ENCODE measurements at places on chromosomes 7 and 10. TPM values are rescaled to one million over a fixed set of nuclear protein-coding genes. Genes with fewer than 3 reads are reported as not detected.

DNA sequence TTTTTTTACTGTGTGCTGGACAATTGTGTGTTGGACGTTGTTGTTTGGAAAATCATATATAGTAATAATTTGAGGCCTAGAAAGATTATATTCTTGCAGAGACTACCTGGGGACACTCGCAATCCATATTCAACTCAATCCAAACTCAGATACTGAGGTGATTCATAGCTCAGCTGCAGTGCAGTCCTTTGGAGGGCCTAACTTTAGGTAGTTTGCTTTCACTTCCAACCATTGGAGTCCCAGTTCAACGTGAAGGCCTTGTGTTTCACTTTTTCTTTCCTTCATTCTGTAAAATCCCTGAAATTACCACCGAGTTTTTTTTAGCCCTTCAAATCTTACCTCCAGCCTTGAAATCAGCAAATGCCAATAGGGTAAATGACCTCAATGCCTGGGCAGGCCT, 32.3 kb downstream of the ATRNL1 start:
- no peak for DNase-seq

DNA sequence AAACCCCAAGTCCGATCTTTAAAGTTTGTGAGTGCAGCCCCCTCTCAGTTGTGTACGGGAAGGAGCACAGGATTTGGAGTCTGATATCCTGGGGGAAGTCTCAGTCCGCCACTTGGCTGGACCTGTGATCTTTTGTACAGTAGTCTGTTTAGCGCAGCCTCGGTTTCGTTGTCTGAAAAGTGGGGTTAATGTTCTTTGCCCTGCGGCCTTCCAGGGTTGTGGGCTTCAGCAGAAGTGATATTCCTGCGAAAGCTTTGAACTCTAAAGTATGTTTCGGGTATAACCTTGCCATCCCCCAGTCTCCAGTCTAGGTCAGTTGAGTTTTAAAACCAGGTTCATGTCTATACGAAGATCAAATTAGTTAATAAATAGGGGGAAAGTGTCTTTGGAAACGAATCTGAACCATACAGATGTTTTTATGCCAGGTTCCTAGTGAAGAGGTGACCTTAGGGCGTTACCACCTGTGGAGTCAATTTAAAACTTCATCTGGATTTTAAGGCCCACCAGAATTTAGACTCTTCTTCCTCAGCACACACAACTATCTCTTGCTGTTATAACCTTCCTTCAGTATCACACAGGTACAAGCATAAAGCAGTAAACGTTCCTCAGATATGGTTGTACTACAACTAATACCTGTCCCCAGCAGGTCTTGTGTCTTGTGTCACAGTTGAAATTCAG, 904 bp downstream of the R3HCC1L start:
- no peak for DNase-seq

- no peak for DNase-seq
Measured at GRCh38 chr10:63717027-63717715, 196.0 kb downstream of the REEP3 start.

DNA sequence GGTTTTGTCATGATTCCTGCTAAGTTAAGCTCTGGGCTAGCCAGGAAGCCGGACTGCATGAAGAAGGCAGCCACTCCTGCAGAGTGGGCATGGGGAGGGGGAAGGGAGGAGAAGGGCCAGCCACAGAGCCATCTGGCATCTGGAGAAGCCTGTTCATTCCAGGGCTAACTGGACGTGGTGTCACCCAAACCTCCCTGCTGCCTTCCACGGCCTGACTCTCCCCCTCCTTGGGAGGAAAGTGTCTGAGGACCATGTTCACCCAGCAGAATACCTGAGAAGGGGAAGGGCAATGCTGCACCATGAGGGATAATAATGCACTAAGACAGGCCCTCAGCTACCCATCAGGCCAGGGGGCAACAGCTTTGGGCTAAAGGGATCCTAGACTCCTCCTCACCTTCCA, 15.4 kb downstream of the AQP1 start:
- no peak for DNase-seq

- DNase-seq = no peak
Measured at GRCh38 chr10:94407668-94408067, 5.3 kb downstream of the TBC1D12 start.

GRCh38 chr7:84177758-84178412, 16.7 kb downstream of the SEMA3A start:
- no peak for DNase-seq

GRCh38 chr10:132360766-132361447, 28.9 kb downstream of the LRRC27 start:
- no peak for DNase-seq

DNA sequence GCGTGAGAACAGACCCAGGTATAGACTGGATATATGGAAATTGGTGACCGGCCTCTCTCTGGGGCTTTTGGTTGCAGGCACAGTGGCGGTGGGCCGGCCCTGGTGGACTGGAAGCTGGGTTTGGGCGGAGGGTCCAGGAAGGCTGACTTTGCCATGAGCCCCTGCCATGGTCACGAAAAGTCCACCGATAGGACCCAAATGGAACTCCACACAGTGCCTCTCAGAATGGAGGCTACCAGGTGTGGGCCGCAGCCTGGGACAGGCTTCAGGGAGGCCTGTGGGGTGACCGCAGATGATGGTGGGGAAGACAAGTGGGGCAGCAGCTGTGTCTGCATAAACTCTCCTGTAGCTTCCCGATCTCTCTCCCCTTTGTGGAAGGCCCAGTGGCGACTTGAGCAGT, 123.2 kb downstream of the DNAJB6 start:
- DNase-seq = no peak

DNA sequence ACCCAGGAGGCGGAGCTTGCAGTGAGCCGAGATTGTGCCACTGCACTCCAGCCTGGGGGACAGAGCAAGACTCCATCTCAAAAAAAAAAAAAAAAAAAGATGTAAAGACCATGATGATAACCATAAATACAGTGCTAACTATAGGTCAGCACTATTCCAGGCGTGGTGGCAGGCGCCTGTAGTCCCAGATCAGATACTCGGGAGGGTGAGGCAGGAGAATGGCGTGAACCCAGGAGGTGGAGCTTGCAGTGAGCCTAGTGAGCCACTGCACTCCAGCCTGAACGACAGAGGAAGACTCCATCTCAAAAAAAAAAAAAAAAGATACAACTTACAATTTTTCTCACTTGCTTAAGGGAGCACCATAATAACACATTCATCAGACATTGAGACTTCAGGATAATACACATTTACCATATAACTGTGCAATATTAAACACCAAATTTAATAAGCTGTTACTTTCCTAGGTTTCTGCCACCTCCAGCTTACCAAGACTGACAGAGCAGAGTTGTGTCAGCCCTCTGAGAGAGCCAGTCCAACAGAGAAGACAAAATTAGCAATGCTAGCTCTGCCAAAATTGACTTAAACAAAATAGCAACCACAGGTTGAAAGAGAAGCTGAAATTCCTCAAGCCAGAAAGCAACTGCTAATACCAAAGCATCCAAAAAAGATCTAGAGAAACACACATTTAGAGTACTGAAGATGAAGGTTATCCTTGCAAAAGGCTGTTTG, 8.2 kb downstream of the DNA2 start:
- no peak for DNase-seq

DNA sequence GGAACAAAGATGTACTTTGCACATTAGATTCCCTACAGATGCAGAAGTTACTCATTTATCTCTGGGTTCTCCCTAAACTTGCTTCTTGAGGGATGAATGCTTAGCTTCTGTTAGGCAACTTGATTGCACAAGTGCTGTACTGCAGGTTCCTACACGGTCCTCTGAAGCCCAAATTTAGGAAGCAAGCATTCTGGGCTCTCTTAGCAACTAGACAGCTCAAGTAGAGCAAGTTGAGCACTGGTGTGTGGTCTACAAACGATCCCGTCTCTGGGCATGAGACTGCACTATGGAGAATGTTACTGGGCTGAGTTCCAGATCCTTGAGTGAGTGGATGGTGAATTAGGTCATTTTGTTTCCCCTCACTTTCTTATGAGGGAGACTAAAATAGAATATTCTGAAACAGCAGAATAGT, 14.3 kb downstream of the SEMA3D start:
- DNase-seq = no peak

- DNase-seq = no peak
Measured at GRCh38 chr7:138204285-138204981, 128.2 kb downstream of the AKR1D1 start.

- DNase-seq = no peak
Measured at GRCh38 chr7:10418985-10419384, 554.7 kb upstream of the PHF14 start.

DNA sequence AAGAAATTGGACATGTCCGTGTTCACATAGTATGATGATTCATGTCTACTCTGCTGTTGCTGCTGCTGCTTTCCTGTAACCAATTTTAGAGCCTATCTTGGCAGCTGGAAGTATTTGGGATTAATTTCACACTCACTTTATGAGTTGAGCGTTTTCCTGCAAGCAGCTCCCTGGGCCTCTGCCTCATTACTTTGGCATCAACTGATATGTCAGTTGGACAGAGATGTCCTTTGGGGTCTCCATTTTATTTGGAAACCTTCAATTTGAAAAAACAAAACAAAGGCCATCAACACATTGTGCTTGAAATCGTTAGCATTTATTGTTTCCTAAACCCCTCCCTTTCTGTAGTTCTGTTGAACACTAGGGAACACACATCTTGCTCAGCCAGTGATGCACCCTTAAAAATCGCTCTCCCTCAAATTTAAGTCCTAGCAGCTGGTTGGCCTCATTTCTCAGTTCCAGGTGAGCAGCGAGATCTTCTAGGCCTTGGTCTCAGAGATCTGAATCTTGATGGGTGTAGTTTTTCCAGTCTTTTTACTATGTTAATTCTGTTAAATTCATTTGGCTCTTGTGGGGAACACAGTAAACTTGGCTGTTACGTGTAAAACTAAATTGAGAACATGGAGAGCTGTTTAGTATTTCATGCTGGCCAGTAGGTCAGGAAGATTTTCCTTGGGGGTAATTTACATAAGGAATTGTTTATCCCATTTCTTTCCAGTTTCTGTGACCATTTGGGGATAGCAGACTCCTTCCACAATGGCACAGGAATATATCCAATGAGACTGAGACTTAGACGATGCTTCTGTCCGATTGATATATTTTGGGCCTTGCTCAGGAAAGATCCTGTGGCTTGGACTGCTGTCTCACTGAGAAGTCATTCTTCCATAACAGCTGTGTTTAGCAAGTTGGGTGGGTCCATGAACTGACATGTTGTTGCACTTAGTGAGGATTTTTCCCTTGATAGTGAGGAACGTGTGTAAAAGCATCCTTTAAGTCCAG, 371.6 kb downstream of the BBS9 start:
- DNase-seq = no peak

DNA sequence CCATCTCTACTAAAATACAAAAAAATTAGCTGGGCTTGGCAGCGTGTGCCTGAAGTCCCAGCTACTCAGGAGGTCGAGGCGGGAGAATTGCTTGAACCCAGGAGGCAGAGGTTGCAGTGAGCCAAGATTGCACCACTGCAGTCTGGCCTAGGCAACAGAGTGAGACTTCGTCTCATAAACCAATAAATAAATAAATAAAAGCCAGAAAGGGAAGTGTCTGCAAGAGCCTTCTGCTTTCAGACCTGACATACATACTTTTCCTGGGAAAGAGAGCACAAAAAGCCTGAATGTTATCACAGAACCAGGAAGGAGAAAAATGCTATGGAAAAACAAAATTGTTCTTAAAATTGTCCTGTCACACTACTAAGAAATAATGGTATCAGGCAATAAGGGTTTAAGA, 4.1 kb upstream of the KIF5B start:
- no peak for DNase-seq

DNA sequence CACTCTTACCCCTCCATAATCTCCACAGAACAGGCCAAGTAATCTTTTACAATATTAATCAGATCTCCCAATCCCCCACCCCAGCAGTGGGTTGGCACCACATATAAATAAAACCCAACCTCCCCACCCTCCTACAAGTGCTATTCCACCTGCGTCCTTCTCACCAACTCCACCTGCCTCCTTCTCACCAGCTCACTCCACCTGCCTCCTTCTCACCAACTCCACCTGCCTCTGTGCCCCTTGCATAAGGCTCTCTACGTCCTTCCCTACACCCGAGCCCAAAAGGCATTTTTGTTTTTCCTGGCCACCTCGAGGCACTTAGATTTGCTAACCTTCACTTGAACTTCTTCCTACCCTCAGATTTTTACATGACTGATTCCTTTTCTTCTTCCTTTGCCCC, 89.7 kb downstream of the ATE1 start:
- no peak for DNase-seq

- no peak for DNase-seq
Measured at GRCh38 chr7:152403726-152404125, 32.1 kb downstream of the KMT2C start.

- no peak for DNase-seq
Measured at GRCh38 chr7:45979275-45980180, 58.5 kb upstream of the IGFBP3 start.

GRCh38 chr10:9069136-9069535, 1014.6 kb downstream of the GATA3 start:
- no peak for DNase-seq

GRCh38 chr10:22712211-22712955, 2.0 kb downstream of the PIP4K2A start:
- DNase-seq = no peak

DNA sequence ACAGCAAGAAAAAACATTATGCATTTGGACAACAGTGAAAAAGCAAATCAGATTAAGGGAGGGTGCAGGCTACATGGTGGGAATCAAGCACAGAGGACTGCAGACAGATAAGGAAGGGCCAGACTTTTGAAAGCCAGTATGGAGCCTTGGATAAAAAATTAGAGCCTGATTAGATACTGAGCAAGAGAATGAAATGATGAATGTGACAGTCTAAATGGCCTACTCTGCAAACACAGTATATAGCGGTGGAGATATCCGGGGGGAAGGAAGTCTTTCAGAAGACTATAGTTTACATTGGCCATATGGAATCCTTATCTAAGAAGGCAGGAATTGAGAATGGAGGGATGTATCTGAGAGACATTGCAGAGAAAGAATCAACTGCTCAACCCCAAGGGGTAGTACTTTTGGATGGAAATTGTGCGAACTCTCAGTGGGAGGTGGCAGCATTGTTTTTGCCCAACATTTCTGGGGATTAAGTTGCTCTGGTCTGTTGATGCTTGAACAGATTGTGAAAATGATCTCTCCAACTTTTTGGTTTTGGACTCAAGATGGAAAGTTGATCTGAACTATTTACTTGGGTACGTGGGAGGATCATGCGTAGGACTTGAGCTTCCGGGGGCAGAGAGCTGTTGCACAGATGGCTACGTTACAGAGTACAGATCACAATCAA, 39.4 kb upstream of the CHCHD3 start:
- DNase-seq = no peak

The VWDE gene
- polyA plus RNA-seq = not detected

The INSIG1 gene
- polyA plus RNA-seq = 22.3 TPM

The ZNHIT1 gene
- polyA plus RNA-seq = 89.8 TPM

The FGFBP3 gene
- 0.18 TPM for polyA plus RNA-seq

The SEMA3A gene
- 0.39 TPM for polyA plus RNA-seq

The SLC26A5 gene
- not detected for polyA plus RNA-seq

The NOLC1 gene
- polyA plus RNA-seq = 37.5 TPM

The NXPH1 gene
- polyA plus RNA-seq = not detected

The GHRHR gene
- not detected for polyA plus RNA-seq

The FXYD4 gene
- 0.14 TPM for polyA plus RNA-seq

The PLXDC2 gene
- polyA plus RNA-seq = 7.2 TPM

All from heart left ventricle (tissue), 16 donors.